Activated CD4-positive, alpha-beta T cell treated with anti-CD3 and anti-CD28 coated beads for 24 hours (primary cell): ENCODE measurements at places on chromosomes 5 and 9.

GRCh38 chr5:143402553-143403333 is 743 bp downstream of the NR3C1 start:
- peak; percentile 33 for DNase-seq

DNA sequence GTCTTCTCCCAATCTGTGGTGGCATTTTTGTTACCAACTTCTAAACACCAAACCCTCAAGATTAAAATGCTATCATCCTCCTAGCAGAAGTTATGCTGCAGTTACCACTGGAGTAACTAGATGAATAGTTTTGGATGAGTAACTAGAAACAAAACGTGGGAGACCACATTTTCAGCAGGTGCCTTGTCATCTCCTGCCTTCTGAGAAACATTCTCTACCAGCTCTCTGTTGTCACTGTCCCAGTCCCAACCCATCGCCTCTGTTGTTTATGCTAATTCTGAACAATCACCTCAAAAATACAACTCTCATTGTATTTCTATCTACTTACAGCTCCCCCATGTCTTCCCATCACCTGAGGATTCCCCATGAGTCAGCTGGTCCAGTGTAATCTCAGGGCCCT is 652.5 kb upstream of the ADAMTS16 start:
- no peak for DNase-seq

GRCh38 chr9:95349091-95350038 is 31.9 kb upstream of the FANCC start:
- peak; percentile 4 for DNase-seq

GRCh38 chr5:14199902-14200301 is 56.8 kb downstream of the TRIO start:
- no peak for DNase-seq

- no peak for DNase-seq
Measured at GRCh38 chr5:26663500-26663899, 374.9 kb downstream of the CDH9 start.

- no peak for DNase-seq
Measured at GRCh38 chr5:96008487-96008886, 46.8 kb upstream of the ELL2 start.

DNA sequence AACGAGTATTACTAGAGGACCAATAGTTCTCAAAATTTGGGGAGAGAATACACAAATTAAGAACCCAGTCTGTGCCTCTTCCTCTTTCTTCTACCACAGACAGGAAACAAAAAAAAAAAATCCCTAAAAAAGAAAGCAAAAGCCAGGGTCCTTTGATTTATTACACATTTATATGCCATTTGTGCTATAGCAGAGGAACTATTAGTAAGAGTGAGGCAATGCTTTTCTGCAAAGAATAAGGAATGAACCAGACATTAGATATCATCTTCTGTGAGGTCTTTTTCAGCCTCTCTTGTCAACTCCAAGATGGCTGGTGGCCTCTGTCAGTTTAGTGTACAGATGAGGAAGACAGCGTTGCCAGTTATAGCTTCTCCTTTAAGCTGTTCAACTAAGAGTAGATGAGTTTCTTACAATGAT is 127.6 kb downstream of the RFX3 start:
- no peak for DNase-seq

DNA sequence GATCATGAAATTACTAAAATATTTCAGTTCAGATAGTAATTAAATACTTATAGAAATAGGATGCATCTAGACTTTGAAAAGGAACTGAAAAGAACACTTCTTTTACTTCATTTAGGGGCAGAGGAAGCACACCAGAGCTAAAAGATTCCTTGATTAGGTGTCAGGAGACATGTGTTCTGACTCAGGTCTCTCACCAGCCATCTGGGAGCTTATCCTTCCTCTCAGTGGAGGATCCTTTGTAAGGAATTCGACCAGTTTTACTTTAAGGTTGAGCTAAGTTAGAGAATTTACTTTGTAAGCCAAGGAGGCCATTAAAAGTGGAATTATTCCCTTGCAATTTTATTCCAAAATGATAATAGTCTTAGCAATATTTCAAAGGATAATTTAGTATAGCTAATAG is 16.7 kb downstream of the VCAN start:
- no peak for DNase-seq
